ENCODE measurements at places on chromosomes 3 and 15.
A peak's percentile ranks its signal among the peaks of the same experiment; 100 is the strongest.

DNA sequence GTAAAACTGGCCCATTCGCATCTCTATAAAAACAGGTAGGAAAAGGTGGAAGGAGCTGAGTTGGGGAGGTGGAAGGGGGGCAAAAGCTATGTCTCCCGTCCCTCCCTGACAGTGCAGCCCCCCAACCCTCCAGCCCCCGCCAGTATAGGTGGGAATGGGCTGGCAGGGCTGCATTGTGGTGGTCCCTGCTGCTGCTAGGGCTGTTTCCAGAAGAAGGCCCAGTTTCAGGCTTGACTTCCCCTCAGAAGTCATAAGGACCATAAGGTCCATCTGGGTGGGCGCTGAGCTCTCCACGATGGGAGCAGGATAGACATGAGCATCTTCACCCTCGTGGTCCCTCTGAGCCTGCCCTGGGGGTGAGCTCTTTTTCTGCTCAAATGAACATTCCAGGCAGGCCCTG lies 44.2 kb downstream of the APBA2 start:
- DNase-seq = no peak

GRCh38 chr3:144583871-144584270 lies 612.2 kb downstream of the DIPK2A start:
- no peak for DNase-seq

GRCh38 chr15:33098094-33099058 lies 96.1 kb downstream of the FMN1 start:
- peak; percentile 96 for DNase-seq

GRCh38 chr3:152583963-152584362 lies 251.0 kb upstream of the P2RY1 start:
- no peak for DNase-seq

GRCh38 chr15:73313861-73314260 lies 54.9 kb downstream of the HCN4 start:
- DNase-seq = peak; percentile 51

DNA sequence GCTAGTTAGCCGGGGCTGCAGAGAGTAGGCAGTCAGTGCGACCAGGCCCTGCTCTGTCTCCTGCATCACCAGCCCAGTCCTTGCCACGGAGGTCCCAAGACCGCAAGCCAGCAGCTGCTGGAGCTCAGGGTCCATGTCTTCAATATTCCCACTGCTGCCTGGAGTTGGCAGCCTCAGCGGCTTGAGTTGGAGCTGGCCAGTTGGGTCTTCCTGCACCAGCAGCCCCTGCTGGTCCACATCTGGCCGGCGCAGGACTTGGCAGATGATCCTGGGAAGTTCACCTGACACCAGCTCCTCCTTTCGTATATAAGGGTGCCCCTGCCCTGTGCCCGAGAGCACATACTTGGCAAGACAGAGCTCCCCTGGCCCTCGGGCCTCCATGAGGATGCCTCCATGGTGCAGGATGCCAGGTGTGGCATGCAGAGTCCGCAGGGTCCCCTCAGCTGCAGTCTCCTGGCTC lies 5.7 kb downstream of the XIRP1 start:
- no peak for DNase-seq

- no peak for DNase-seq
These were observed 15.2 kb downstream of the TRNT1 start for GRCh38 chr3:3141939-3142338.

DNA sequence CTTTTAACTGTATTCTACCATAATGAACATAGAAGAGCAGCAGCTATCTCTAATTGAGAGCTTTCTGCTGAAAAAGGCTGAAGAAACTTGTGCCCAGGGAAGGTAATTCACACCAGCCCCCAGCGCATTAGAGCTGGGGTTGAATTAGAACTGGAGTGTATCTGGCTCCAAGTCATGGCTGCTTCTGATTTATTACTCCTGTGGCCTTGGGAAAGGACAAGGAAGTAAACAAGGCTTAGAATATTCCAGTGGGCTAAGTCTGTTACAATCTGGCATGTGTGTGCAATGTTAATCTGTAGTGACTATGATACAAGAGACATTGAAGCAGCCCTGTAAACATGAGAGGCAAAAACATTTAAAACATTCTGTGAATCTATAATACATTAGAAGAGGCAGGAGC lies 18.1 kb downstream of the CPA3 start:
- DNase-seq = no peak

DNA sequence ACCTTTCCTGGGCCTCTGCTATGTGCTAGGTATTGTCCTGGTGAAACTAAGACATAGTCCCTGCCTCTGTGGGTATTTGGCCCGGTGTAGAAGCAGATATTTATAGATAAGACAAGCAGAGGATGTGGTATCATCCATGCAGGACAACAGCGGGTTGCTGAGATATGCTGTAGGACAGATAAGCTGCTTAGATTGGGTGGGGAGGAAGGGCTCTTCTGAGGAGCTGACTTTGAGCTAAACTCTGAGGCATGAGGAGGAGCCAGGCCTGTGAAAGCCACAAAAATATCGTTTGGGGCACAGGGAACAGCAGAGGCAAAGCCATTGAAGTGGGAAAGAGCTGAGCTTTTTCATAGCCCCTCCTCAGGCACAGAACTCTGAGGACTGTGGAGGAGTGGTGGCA lies 492.5 kb upstream of the CFAP20DC start:
- no peak for DNase-seq

Measured in fibroblast of skin of back (primary cell).